ENCODE measurements at places on chromosomes 6 and 20.
A peak's percentile ranks its signal among the peaks of the same experiment; 100 is the strongest.

DNA sequence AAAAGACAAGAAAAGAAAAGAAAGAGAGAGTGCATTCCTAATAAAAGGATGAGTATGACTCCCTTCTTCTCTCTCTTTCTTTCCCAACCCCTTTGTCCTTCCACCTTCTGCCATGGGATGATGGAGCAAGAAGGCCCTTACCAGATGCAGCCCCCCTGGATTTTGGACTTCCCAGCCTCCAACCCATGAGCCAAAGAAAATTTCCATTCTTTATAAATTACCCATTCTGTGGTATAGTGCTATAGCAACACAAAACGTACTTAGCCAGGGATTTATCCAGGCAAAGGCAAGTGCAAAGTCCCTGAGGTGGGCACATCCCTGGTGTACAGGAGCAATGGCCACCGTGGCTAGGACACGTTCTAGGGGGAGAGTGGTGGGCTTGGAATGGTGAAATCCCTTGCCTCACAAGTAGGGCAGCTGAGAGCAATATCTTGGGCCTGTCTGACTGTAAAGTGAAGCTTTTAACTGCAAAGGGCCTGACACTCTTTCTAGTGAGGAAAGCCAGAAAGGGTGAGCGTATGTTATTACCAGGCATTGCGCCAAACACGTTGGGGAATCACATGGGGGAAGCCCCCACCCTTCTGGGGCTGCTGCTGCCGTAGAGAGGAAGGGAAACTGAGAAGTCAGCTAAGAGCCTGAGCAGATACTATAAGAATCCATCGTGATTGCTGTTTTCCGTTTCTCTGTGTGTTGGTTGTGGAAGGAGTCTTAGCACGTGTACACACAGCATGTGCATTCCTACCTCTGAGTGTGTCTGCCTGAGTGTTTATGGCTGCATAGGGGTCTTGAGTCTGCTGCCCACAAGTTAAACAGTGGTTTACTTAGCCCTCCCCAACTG is 50.7 kb upstream of the SIRPA start:
- DNase-seq = no peak

- DNase-seq = no peak
Observed at GRCh38 chr6:66964216-66964615, 1257.2 kb upstream of the EYS start.

GRCh38 chr20:54499111-54499510 is 23.7 kb downstream of the DOK5 start:
- no peak for DNase-seq

- DNase-seq = no peak
Observed at GRCh38 chr6:111119571-111120329, 32.4 kb downstream of the SLC16A10 start.

GRCh38 chr6:137165375-137166246 is 7.8 kb downstream of the IL22RA2 start:
- peak; percentile 16 for DNase-seq

DNA sequence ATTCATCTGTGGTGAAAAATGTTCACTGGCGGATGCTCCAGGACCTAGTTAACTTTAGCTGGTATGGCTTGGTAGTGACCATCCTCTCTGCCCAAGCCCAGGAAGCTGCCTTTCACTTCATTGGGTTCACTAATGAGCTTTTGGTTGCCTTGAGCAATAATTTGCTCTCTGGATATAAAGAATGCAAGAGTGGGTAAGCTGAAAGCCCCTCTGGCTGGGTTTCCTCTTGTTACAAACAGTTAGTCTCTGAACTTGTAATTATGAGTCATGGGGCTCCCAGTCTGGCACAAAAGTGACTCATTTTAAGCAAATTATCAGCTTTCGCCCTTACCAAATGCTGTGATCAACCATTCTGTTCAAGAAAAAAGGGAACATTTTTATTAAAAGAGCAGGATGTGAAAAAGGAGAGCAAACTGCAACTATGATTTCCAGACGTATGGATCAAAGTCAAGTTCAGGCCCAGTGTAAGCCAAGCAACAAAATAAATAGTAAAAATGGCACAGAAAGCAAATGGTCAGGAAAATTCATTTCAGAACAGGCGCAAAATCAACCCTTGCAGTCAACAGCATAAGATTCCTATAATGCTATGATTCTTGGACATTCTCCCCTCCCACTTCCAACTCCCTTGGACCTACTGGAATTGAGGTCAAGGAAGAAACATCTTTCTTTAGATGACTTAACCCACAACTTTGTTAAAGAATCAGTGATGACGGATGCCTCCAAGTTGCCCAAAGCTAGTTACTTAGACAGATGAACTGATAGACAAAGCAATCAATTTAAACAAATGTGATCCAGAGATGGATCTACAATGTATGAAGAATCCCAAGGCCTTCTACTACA is 130.0 kb upstream of the KCNK16 start:
- DNase-seq = no peak

DNA sequence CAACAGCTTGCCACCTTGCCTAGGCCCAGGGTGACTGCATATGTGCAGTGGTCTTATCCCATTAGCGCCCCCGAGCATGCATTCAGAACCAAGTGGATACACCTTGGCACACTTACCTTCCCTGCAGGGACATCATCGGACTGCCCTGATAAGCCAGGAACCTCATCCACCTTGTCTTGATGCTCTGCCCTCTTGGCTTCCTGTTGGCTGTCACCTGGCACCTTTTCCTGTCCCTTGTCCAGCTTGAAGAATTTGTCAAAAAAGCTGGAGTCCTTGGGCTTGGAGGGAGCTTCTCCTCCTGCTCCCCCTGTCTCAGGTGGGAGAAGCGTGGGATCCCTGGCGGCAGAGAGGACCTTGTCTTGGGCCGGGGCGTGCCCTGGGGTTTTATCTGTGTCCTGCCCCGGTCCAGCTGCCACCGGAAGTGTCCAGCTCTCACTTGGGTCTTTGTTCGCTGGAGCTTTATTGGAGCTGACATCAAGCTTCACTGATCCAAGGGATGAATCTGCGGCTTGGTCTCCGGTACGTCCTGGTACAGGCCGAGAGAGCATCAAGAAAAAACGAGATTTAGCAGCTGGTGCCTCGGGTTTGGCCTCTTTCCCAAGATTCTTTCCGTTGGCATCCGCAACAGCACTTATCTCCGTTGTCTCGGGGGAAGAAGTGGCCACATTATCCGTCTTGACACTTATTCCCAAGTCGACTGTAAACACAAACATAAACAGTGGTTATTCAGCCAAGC is 42.0 kb downstream of the BCAS1 start:
- no peak for DNase-seq

GRCh38 chr20:13936781-13937576 is 53.4 kb downstream of the SEL1L2 start:
- DNase-seq = no peak

GRCh38 chr6:160086754-160087153 is 34.9 kb upstream of the SLC22A1 start:
- no peak for DNase-seq

- no peak for DNase-seq
Observed at GRCh38 chr20:38635721-38636288, 34.2 kb downstream of the ARHGAP40 start.

GRCh38 chr20:22353586-22353985 is 230.8 kb downstream of the FOXA2 start:
- no peak for DNase-seq

GRCh38 chr20:3842348-3842930 is 4.2 kb upstream of the MAVS start:
- DNase-seq = no peak

GRCh38 chr6:9620263-9620662 is 794.6 kb downstream of the TFAP2A start:
- DNase-seq = no peak

GRCh38 chr6:169997930-169998218 is 246.5 kb downstream of the ERMARD start:
- DNase-seq = no peak

DNA sequence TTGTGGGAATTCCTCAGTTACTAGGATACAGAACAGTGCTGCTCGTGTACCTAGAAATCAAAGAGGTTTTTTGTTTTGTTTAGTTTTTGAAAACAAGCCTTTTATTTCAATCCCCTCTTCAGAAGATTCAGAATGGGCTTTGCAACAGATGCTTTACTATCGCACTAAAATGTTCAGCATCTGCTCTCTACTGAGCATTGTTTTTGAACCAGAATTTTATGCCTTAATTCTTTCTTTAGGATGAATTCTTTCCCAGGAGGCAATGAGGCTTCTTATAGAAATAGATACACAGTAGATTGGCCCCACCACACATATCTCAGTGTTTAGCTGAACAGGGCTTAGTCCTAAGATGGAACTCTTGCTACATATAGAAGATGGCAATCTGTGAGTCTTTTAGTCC is 95.9 kb upstream of the SPACA1 start:
- DNase-seq = no peak

- DNase-seq = peak; percentile 61
Observed at GRCh38 chr20:3710703-3711483, 1.5 kb downstream of the SIGLEC1 start.

DNA sequence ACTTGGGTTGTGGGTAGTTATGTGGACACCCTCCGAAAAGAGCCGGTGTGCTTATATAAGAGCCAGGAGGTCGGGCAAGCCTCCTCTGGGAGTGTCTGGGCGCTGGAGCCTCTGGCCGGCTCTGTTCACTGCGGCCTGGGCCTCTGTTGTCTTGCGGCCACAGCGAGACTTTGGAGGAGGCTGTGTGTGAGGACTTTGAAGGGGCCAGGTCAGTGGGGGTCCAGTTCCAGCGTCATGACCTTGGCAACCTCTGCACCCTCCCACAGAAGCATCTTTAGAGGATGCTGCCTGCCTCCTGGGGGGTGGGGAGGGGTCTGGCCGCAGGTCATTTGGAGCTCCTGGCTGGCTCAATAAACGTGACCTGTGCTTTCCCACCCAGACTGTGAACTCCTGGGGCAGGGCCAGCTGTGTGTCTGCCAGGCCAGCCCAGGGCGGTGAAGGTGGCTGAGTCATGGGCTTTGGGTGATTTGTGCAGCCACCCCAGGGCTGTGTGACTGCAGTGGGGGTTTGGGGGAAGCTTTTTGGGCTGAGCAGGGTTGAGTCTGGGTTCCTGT is 1.2 kb downstream of the TCEA2 start:
- no peak for DNase-seq

GRCh38 chr6:34455831-34456230 is 10.0 kb upstream of the PACSIN1 start:
- no peak for DNase-seq

GRCh38 chr6:95352064-95352795 is 225.1 kb upstream of the MANEA start:
- no peak for DNase-seq

GRCh38 chr6:6975459-6976111 is 132.2 kb upstream of the RREB1 start:
- DNase-seq = no peak

GRCh38 chr6:42372699-42373098 is 79.0 kb downstream of the TRERF1 start:
- DNase-seq = no peak

- no peak for DNase-seq
Observed at GRCh38 chr6:137115658-137116057, 57.8 kb downstream of the IL22RA2 start.

All from activated T-helper 1 cell treated with anti-CD3 and anti-CD28 coated beads, Interleukin-2, amount 50 U/mL, for 16 hours (primary cell).